Hippocampal formation (tissue), 2 donors: ENCODE measurements at places on chromosomes 5 and 9.

DNA sequence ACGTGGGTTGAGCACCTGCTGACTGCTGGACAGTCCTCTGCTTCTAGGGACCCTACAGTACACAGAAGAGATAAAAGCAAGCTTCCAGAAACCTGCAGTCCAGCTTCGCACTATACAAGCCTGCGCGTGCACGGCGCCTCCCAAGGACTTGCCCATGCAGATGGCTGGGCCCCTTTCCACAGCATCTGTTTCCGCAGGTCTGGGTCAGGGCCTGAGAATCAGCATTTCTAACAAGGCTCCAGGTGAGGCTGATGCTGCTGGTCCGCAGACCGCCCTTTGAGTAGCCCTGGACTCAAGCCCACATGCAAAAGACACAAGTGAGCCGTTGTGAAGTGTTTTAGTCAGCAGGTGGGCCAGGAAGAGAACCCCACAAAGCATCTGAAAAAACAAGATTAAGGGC is 133.1 kb downstream of the HSD17B3 start:
- no peak for DNase-seq

GRCh38 chr5:3542769-3543168 is 52.9 kb upstream of the IRX1 start:
- DNase-seq = no peak

DNA sequence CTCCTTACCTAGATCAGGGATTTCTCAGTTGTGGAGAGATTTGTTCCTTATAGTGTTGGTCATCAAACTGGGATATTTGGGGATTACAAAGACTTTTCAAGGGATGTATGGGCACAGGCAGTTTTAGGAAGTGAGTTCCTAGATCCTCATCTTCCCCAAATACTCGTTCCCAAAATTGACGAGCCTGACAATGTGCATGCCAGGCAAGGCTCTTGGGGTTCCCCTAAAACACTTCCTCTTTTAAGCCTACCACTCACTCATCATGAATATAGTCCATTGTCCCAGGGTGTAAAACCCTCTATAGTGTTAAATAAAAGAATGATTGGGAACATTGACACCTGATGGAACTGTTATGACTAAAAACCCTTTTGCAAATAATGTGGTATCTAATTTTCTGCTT is 26.4 kb downstream of the PDCD1LG2 start:
- DNase-seq = no peak

GRCh38 chr9:79581388-79581787 is 9.6 kb downstream of the TLE4 start:
- no peak for DNase-seq

GRCh38 chr9:113296796-113297558 is 6.2 kb downstream of the RNF183 start:
- DNase-seq = no peak

DNA sequence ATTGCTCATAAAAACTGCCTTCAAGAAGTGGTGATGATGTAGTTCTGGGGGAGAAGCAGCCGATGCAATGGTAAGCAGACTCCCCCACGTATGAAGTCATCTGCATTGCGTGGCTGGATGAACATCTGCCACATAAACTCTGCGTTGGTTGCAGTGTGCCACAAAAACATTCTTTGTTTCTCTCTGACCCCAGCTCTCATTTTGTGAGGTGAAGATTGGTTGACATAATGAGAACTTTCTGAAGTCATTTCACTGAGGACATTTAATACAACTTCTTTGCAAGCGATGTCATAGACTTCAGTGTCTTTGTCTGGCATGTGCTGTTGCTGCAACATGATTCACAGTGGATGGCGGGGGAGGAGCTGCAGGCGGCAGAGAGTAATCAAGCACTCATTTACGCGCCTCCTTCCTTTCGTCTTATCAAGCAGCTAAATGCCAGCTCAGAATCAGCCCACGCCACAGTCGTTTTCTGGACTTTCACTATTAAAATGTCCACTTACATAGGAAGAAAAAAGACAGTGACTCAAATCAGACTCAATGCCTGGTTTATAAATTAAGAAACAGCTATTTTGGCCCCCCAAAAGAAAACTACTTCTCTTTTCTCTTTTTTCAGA is 91.5 kb upstream of the NFIL3 start:
- DNase-seq = peak; percentile 7

GRCh38 chr9:102185962-102186361 is 447.5 kb upstream of the GRIN3A start:
- DNase-seq = no peak

DNA sequence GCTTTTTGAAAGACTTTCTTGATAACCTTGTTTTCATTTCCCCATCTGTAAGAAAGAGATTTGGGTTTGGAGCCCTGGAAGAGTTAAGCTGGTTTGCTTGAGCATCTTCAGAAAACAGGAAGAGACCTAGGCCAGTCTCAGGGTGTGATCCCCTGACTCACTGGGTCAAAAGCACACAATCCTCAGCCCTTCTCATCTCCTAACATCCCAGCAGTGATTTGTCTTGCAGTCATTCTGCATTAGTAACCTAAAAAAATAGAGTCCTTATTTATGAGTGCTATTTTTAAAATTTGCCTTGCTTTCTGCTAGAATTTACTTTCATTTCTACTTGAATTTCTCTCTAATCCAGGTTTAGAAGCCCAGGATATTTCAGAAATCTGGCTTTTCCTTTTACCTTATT is 16.4 kb upstream of the ARSB start:
- no peak for DNase-seq

GRCh38 chr9:135077497-135078200 is 9.8 kb upstream of the OLFM1 start:
- no peak for DNase-seq

DNA sequence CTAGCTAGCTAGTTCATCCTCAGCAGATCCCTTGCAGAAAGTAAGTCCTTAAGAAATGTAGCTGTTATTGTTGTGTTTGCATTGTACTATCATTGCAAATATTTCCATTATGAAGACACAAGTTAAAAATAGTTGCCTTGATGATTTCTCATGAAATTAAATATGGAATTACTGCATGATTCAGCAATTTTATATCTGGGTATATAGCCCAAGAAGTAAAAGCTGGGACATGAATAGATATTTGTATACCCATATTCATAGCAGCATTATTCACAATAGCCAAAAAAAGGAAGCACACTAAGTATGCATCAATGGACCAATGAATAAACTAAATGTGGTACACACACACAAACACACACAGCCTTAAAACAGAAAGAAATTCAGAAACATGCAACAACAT is 6.8 kb downstream of the IFNB1 start:
- DNase-seq = no peak

GRCh38 chr9:77449240-77450084 is 198.7 kb downstream of the GNA14 start:
- DNase-seq = no peak

DNA sequence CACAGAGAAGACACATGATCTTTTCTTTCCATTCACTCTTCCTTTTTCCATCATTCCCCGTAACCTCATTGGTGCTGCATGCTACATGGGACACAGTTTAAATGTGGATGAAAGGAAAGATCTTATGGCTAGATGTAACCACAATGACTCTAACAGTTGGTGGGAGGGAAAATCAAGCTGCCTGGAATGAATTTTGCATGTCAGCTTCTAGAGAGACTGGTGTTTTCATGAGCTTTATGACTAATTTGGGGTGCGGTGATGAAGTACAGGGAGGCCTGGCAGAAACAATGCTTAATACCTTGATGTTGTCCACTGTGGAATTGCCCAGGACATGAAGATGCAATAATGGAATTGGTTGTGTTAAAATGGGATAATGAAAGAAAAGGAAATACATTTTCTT is 55.9 kb upstream of the MYO10 start:
- no peak for DNase-seq

- peak; percentile 71 for DNase-seq
These were observed 3.7 kb upstream of the STXBP1 start for GRCh38 chr9:127608104-127608966.

GRCh38 chr9:88746029-88746742 is 211.2 kb downstream of the NXNL2 start:
- no peak for DNase-seq

- no peak for DNase-seq
These were observed 596.9 kb downstream of the PDE4D start for GRCh38 chr5:59296317-59297264.

DNA sequence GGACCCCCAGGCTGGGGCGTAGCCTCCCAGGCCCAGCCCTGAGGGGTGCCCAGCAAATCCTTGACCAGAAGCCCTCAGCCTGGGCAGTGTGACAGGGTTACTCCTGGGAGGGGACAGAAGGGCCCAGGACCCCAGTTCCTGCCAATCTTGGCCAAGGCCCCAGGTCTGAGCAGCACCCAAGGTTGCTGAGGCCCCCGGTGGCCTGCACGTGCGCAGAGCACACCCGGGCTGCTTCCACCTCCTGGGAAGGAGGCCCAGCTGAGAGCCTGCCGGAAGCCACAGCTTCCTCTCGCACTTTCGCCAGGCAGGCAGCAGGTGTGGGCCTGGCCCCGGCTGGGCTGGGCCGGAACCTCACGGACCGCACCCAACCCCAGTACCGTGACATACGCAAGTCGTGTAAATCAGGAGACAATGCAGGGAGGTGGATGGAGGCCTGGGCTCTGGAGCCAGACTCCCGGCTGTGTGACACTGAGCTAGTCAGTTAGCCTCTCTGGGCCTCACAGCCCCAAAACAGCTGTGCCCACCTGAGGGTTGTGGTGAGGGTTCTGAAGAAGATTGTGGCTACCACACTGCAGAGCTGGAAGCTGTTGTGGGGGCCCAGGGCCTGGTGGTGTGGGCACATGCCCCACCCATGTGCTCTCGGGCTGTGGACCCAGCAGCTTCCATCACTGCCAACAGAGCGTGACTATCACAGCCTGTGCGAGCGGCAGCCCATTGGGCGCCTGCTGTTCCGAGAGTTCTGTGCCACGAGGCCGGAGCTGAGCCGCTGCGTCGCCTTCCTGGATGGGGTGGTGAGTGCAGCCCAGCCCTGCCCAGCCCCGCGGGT is 5.1 kb downstream of the GRK6 start:
- DNase-seq = no peak

GRCh38 chr9:37413311-37413710 is 9.2 kb upstream of the GRHPR start:
- no peak for DNase-seq

DNA sequence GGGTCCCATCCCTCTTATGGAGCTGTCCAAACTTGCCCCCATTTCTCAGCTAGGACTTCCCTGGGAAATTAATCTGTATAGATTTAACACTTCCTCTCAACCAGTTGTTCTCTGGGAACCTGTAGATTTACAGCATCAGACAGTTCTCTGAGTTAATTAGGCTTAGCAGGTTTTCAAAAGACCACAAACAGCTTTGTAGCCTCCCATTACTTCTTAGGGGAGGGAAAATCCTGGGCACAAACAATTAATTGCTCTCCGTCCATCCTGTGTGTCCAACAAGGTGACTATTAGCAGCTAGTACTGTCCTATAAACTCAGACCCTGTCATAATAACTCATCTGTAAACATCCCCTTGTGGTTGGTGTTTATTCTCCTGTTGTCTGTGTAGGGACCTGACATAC is 197.9 kb downstream of the GOLPH3 start:
- no peak for DNase-seq

- DNase-seq = no peak
These were observed 30.5 kb downstream of the USP20 start for GRCh38 chr9:129865668-129866320.

- DNase-seq = no peak
These were observed 498.1 kb upstream of the TNC start for GRCh38 chr9:115615821-115616665.

DNA sequence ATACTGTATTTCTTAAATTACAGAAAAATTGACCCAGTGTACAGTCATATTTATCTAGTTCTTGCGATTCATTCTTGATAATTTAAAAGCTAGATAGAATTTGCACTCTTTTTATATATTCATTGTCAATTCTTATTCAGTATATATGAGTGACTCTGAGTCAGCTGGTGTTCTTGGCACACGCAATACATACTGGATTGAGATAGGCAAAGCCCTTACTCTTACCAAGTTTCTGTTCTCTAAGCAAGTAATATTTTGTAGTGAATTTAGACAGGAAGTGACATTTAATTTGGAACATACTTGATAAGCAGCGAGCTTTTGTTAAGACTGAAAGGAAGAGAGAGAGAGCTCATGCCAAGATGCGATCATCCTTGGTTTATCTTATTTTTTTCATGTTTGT is 57.7 kb downstream of the GPBP1 start:
- no peak for DNase-seq

DNA sequence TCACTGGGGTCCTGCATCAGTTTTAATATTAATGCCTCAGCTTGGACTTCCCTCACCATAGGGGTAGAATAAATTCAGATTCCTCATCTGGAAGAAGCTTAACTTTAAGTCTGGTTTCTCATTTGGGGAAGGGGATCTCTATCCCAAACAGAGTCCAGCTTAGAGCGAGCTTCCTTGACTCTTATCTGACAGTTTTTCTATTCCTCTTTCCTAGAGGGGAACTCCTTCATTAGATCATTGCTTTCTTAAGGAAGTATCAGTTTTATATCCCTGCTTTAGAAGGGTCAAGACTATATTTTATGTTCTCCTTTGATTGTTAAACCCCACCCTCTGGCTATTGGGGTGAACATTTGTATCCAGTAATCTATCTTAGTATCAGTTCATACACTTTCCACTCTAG is 24.2 kb upstream of the CDC42SE2 start:
- no peak for DNase-seq

DNA sequence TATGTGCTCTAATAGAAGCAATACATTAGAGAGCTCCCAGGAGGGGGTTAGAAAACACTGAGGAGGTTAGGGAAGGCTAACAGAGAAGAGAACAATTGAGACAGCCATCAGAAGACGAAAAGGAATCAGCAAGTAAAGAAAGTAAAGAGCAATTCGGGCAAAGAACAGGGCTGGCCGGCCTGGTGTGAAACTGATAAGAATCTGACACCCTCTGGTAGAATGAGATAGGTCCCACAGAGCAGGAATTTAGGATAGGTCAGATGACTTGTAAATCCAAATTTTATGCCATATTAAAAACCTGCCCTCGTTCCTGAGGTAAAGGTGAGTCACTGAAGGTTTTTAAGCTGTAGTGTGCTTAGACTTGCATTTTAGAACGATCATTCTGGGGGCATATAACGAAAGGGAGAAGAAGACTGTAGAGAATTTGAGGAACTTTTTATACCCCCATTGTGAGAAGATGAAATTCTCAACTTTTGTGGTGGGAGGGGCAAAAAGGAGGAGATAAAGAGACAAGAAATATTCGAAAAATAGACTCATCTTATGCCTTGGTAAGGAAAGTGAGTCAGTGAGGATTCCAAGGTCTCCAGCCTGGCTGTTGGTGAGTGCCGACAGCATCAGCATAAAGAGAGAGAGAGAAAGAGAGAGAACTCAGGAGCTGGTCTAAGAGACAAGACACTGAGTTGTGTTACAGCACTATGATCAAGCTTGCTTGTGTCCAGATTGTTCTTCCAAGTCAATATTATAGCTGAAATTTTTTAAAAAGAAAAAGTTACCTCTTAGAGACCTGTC is 51.3 kb downstream of the TMEM167A start:
- DNase-seq = no peak

GRCh38 chr5:16321284-16321683 is 141.7 kb upstream of the MARCHF11 start:
- DNase-seq = no peak
